Central memory CD4-positive, alpha-beta T cell (primary cell): ENCODE measurements at places on chromosomes 7 and 10.

DNA sequence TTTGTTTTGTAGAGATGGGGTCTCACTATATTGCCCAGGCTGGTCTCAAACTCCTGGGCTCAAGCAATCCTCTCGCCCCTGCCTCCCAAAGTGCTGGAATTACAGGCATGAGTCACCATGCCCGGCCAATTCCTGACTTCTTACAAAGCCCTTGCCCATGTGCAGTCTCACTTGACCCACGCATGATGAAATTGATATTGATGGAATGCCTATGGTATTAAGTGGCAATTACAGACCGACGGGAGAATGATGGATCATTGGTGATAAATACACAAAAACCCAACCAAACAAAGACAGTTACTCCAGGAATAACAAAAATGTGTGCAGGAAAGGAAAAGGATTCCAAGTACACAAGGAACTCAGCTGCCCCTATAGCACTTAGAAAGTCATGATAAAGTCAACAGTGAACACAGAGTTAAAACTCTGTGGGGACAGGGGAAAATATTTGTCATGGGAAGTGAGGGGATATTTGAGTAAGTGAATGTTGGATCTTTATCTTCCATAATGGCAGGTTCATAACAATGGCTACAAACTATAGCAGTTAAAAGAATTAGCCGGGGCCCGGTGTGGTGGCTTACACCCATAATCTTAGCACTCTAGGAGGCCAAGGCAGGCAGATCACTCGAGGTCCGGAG is 21.6 kb downstream of the HIP1 start:
- no peak for DNase-seq

GRCh38 chr10:98664329-98665042 is 217.8 kb upstream of the HPS1 start:
- peak; percentile 13 for DNase-seq

- DNase-seq: no peak
These were observed 87.4 kb upstream of the KMT2E start for GRCh38 chr7:104926601-104927041.

DNA sequence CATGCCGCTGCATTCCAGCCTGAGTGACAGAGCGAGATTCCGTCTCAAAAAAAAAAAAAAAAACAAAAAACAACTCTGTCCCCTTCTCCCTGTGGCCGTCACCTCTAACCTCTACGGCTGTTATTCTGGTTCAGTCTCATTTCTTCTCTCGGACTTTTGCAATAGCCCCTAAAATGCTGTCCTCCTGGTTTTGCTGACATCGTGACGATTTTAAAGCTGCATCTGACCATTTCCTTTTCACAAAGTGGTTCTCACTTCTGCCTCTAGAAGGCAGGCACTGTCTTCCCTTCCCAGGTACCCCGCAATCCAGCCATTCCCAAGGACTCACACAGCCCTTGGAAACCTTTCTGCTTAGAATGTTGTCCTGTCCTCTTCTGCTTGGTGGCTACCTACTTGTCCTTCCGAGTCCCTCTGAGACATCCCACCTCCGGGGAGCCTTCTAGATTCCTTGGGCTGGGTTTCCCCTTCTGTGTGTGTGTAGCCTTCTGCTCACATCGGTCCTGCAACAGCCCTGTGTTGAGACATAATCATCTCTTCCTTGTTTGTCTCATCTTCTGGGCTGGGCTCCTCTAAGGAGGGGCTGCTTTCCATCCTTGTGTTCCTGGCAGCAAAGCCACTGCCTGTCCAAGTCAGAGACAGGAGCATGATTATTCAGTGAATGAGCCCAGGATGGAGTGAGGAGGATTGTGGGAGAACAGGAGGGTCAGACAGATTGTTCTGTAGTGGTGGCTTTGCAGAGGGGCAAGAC is 83.1 kb downstream of the GRK5 start:
- DNase-seq: no peak

DNA sequence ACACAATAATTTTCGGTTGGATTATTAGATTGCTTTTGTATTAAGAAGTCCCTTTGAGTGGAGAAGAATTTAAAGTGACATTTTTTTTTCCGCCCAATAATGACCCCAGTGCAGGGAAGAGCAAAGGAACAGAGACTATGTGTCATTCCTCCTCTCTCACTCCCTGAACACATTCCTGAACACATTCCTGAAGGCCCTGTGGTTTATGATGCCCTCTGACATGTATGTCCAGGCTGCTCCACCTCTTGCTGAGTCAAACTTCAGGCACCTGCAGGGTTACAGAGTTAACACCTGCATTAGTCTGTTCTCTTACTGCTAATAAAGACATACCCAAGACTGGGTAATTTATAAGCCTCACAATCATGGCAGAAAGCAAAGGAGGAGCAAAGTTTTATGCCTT is 704.0 kb upstream of the LRRN3 start:
- no peak for DNase-seq

- DNase-seq: no peak
These were observed 20.3 kb downstream of the TECTB start for GRCh38 chr10:112303528-112303927.

GRCh38 chr7:120033114-120033513 is 239.9 kb upstream of the KCND2 start:
- no peak for DNase-seq

GRCh38 chr10:127612-128432 is 7.4 kb upstream of the ZMYND11 start:
- peak; percentile 21 for DNase-seq

DNA sequence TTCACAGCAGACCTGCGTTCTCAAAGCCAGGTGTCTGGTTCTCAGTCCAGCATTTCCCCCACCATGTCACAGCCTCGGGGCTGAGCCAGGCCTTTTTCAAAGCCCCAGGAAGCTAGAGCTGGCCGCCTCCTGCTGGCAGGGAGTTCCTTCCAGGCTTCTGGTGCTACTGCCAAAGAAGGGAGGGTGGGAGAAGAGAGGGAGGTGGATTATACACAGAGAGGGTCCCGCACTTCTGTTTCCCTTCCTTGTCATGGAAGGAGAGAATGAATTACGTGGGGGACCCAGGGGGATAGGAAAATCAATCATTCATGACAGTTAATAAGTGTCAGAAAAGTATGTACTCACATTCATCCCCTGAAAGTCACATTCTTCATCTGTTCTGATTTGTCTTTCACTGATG is 600 bp upstream of the LGI1 start:
- no peak for DNase-seq

DNA sequence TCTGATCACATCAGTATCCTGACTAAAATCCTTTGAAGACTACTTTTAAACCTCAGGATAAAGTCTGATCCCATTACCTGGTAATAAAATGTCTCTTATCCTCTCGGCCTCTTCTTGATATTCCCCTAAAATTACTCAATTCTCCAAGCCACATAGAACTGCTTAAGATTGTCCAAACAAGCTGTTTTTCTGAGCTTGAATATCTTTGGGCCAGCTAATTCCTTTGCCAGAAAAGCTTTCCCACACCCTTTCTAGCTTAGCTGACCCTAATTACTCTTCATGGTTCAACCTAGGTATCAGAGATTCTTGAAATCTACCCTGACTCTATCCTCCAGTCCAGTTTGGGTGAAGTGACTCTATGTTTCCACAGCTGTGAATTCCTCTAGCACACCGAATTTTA is 328.6 kb downstream of the CRPPA start:
- no peak for DNase-seq

DNA sequence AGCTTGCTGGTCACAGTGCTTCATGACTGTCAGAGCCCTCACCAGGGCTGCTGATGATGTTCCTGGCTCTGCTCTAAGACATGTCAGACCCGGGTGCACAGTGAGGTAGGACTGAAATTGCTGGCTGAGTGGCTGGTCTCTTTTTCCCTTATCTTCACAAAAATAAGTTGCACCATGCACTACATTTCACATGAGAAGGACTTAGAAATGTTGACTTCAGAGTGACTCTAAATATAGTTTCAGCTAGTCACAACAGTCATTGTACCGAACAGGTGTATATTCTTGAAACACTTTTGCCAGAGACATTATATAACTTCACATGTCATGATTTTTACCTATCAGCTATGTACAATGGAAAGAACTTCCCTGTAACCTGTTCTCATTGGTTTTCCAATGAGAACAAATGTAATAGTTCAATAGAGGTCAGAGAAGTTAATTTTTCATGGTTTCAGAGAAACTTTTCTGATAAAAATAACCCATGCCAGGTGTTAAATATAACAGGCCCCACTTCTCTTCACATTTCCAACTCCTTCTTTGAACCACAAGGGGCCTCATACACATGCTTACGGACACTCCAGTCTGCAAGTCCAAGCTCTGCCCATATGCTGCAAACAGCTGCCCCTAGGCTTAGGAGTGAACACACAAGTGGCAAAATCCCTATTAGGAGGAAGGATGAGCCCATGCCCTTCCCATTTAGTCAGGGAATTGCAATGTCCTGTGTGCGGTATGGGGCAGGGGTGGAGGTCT is 115.6 kb downstream of the CDK6 start:
- DNase-seq: no peak

DNA sequence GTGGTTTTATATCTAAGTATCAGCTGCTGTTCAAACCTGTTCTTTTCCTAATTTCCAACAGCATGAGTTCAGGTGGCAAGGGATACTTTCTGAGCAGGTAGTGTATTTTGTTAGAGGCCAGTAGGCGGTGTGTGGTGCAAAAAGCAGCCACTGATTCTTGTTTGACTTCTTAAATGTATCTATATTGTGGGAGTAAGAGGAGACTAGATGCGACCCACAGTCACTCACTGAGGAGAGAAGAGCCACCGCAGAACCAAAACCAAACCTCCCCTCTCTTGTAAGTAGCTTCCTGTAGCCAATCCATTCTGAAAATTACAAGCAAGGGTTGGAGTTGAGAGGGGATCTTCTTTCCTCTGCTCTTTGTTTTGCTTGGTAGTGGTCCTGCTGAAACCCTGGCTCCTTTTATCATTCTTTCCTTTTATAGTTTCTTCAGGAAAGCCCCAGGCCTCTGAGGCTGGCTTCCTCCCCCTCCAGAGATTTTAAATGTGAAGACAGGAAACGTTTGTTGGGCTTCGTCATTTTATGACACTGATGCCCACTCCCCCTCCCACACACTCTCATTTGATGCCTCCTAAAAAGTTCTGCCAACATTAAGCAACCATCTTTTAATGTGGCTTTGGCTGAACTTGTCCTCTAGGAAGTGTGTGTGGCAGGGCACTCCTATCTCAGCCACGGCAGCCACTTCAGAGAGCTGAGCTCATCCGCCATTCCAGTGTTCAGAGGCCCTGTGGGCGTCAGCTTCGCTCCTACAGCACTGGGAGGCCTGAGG is 566.0 kb downstream of the SUGCT start:
- DNase-seq: no peak

DNA sequence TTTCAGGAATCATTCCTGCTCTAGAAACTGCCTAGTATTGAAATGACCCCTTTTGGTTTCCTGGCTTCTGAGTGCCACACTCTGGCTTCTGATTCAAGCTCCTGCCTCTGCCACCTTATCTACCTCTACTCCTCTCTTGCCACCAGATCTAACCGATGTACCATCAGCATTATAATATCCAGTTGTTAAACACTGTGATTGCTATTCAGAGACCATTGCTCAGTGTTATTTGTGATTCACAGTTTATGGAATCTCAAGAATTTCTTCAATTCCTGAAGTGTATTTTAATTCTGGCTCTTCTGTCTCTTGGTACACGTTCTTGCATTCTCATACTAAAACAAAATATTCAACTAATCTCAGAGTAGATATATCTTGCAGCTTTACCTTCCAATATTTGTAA is 88.7 kb downstream of the DYNC1I1 start:
- no peak for DNase-seq

- no peak for DNase-seq
These were observed 89.3 kb downstream of the MKI67 start for GRCh38 chr10:128036746-128037543.

DNA sequence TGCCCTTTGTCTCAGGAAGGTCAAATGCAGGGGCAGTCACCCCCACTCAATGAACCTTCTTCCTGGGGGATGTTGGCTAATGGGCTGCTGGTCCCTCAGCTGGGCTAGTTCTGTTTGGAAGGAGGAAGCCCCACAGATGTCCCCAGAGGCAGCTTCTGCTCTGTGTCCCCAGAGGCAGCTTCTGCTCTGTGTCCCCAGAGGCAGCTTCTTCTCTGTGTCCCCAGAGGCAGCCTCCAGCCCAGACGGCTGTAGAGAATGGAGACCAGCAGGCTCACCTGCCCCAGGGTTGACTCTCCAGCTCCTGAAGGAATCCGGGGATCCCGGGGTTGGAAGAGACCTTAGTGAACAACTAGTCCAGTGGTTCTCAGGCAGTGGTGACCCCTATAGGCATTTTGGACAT is 62.5 kb upstream of the LEP start:
- DNase-seq: no peak

- no peak for DNase-seq
These were observed 11.5 kb downstream of the TPK1 start for GRCh38 chr7:144824360-144824759.

GRCh38 chr10:95394161-95394880 is 103.5 kb upstream of the PDLIM1 start:
- DNase-seq: no peak

GRCh38 chr10:71981015-71981875 is 17.1 kb downstream of the CHST3 start:
- DNase-seq: no peak

- DNase-seq: peak; percentile 46
These were observed 55.6 kb downstream of the OSBPL3 start for GRCh38 chr7:24924375-24924774.

DNA sequence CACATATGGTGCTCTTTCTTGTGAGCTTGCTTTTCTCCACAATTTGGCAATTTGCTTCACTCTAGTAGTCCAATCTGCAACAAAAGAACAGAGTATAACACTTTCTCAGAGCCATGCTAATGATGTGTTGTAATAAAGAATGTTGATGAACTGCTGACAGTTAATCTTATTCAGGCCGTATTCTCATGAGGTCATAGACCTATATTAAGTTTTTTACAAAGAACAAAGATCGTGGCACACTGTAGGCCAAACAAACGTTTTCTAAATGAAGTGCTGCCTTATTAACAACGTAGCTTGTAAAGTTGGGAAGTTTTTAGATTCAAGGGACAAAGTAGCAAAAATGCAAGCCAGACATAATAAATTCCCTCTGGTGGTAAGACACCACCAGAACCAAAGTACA is 160.1 kb downstream of the GALNT11 start:
- DNase-seq: no peak

- DNase-seq: no peak
These were observed 138.0 kb downstream of the TACC2 start for GRCh38 chr10:122126763-122127659.

DNA sequence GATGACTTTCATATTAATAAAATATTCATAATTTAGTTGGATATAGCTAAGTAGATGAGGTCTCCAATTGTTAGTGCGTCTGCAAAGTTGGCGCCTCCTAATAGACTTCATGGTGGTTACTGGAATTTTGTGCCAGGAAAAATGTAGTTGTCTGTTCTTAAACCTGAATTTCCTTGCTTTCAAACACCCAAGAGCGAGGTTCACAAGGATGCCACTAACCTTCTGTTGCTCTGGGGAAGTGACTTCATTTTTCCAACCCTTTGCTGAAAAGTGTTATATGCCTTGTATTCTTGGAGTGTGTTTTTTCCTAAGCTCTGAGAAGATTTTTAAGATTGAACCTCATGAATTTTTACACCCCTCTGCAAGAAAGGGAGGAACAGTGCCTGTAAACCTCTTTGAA is 98.9 kb upstream of the GLCCI1 start:
- DNase-seq: no peak

DNA sequence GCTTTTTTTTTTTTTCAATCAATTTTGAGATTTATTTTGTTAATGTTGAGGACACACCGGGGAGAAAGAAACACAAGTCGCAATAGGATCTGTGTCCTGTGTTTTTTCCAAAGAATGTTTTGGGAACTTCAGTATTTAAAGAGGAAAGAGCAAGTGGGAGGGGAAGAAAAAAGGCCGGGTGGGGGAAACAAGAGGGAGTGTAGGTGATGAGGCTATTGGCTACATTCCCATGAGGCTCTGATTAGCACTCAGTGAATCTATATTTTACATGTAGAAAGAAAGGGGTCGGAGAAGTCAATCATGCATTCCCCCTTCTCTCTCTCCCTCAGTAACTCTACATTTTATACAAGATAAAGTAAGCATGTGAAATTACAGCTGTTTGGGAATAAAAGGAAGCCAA is 4.1 kb downstream of the ZNF680 start:
- no peak for DNase-seq
